ENCODE measurements at places on chromosomes 11 and 22.

- DNase-seq = no peak
These were observed 1006.4 kb downstream of the BRD1 start for GRCh38 chr22:48821346-48821690.

- peak; percentile 30 for DNase-seq
These were observed 17.0 kb upstream of the FAM181B start for GRCh38 chr11:82750643-82751139.

- no peak for DNase-seq
These were observed 55.6 kb downstream of the APOL3 start for GRCh38 chr22:36104988-36105387.

DNA sequence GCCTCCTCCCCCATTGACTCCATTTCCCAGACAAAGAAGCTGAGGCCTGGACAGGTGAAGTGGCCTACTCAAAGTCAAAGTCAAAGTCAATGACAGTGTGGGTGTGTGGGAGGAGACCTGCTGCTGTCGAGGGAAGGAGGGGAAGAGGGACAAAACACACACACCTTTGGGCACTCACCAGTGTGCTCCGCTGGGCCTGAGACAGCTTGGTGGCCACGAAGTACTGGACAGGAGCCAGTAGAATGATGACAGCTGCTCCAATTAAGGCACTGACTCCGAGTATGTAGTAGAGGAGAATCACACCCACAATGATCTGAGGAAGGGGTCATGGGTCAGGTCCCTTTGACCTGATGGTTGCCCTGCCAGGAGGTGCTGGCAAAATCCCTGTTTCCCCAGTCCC, 33.6 kb downstream of the ABCC8 start:
- no peak for DNase-seq

DNA sequence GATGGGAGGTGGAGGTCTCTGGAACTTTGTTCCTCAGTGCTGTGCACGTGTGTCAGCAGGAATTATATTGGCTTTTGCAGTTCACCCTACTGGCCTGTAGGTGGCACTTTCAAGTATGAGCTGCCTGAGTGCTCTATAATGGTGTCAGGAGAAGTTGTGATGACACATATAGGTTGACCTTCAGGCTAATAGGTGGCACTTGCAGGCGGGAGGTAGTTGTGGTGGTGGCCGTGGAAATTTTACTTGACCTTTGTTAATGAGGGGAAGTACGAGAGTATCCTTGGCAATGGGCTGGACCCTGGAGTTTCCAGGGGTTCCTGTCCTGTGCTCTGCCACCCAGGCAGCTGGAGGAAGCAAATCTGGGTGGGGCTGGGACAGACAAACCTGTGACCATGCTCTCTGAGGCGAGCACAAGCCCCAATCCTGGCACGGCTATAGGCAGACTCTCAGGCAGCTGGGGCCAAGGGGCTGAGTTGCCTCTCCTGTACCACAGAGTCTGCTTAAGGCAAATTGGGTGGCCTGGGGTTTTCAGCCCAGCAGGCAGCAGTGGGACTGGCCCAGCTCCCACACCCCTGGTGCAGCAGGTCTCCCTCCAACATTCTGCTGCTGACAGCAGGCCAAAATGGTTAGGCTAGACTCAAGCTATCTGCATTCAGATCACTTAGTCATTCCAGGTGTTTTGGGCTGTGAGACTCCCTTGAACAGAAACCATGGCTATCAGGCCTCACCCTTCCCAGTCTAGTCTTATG, 147.5 kb upstream of the CTSC start:
- peak; percentile 52 for DNase-seq
